Stimulated activated naive CD8-positive, alpha-beta T cell treated with anti-CD3 and anti-CD28 coated beads, Interleukin-15, Interleukin-2, amounts not matched to agents 100 U/mL and 50 U/mL, for 24 hours (primary cell): ENCODE measurements at places on chromosomes 3 and 15.

DNA sequence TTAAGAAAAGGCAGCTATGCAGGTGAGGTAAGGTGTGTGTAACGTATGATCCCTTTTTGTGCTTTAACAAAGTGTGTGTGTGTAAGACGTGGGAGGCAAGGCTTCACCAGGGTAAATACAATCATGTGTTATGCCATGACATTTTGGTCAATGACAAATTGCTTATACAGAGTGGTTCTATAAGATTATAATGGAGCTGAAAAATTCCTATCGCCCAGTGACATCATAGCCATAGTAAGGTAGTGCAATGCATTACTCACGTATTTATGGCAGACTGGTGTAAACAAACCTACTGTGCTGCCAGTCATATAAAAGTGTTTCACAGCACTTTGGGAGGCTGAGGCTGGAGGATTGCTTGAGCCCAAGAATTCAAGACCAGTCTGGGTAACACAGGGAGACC is 60.2 kb upstream of the LCTL start:
- no peak for DNase-seq

GRCh38 chr3:106120356-106120755 is 251.5 kb upstream of the CBLB start:
- DNase-seq = no peak

- no peak for DNase-seq
Observed at GRCh38 chr3:116591236-116591635, 118.3 kb upstream of the TUSC7 start.

GRCh38 chr15:38540510-38540909 is 24.1 kb downstream of the RASGRP1 start:
- no peak for DNase-seq

DNA sequence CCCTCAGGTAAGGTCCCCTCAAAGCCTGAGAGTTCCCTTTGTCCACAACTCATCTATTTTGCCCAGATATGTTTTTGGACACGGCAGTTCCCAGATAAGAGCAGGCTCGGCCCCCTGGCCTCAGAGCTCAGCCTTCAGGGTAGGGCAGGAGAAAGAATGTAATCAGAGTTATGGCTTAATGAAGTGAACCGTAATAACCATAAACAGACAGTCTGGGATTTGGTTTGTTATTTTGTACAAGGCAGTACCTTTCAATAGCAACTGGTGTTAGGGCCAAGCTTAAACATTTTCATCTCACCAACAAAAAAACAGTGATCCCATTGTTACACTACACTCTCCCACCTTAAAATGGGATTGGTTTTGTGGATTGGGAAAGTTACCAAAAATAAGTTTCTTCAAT is 12.2 kb upstream of the ALDH1A3 start:
- no peak for DNase-seq

- DNase-seq = no peak
Observed at GRCh38 chr15:67103432-67103831, 38.0 kb downstream of the SMAD3 start.

DNA sequence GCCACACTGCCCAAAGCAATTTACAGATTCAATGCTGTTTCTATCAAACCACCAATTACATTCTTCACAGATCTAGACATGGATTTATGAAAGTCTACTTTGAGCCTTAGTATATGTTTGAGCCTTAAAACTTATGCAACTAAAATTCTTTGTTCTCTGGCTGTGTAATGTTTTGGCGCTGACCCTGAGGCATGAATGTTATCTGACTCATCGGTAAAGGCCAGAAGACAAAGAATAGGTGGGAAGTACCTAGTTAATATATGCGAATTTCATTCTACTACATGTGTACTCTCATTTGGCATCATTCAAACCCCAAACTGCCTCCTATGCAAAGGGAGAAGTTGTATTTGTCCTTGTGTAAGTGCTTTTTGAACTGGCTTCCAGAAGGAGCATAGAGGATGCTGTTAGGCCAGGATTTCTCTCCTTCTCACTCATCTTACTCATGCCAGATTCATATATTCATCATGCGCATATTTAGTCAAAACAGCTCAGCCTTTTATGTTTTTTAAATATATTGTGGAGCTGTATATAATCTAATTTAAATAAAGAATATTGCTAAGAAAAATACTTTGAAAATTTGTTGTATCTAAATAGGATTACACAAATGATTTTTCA is 204.2 kb downstream of the NFKBIZ start:
- no peak for DNase-seq

- DNase-seq = no peak
Observed at GRCh38 chr15:52243697-52244555, 51.7 kb downstream of the MYO5C start.

GRCh38 chr15:44792715-44793114 is 56.4 kb downstream of the TRIM69 start:
- DNase-seq = no peak

DNA sequence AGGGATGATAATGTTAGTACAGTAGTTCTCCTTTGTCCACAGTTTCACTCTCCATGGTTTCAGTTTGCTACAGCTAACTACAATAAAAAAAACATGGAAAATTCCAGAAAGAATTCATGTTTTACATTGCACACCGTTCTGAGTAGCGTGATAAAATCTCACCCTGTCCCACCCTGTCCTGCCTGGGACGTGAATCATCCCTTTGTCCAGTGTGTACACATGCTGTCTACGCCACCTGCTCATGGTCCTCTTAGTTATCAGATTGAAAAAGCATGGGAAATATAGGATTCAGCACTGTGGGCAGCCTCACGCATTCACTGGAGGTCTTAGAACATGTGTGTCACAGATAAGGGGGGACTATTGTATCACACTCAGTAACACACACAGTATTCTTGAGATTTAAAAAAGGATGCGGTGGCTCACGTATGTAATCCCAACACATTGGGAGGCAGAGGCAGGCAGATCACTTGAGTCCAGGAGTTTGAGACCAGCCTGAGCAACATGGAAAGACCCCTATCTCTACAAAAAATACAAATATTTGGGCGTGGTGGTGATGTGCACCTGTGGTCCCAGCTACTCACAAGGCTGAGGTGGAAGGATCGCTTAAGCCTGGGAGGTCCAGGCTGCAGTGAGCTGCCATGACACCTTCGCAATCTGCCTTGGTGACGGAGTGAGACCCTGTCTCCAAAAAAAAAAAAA is 8.7 kb upstream of the FLNB start:
- DNase-seq = no peak

- DNase-seq = no peak
Observed at GRCh38 chr3:12629560-12629959, 34.4 kb downstream of the RAF1 start.

DNA sequence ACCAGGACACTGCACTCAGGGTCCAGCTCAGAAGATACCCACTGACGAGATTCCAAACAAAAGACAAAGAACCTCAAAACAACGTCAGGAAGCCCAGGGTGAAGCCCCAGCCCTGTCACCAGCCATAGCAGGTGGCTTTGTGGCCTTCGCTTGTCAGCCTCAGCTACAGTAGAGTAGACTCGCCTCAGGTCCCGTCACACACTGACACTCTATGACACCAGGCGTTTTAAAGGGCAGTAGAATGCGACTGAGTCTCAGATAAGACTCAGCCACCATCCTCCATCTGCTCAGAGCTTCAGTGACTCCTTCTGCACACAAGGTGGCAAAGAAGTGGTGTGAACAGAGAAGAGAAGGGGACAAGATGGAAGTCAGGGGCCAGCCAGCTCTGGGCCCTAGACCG is 12.8 kb downstream of the RBPMS2 start:
- no peak for DNase-seq

GRCh38 chr15:78915341-78916087 is 29.3 kb downstream of the CTSH start:
- no peak for DNase-seq

GRCh38 chr15:51936105-51936478 is 35.5 kb downstream of the LEO1 start:
- DNase-seq = no peak

DNA sequence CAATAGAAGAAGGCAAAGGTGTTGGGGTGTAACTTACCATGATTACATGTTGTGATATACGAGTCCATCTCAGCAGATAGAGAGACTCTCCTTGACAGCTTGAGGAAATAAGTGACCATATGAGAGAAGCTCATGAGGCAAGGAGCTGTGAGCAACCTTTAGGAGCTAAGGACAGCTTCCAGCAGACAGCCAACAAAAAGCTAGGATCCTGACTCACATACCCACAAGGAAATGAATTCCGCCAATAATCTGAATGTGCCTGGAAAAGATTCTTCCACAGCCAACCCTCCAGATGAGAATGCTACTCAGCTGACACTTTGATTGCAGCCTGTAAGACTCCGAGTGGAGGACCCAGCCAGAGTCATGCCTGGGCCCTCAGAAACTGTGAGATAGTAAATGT is 339.6 kb upstream of the TPRG1 start:
- no peak for DNase-seq

DNA sequence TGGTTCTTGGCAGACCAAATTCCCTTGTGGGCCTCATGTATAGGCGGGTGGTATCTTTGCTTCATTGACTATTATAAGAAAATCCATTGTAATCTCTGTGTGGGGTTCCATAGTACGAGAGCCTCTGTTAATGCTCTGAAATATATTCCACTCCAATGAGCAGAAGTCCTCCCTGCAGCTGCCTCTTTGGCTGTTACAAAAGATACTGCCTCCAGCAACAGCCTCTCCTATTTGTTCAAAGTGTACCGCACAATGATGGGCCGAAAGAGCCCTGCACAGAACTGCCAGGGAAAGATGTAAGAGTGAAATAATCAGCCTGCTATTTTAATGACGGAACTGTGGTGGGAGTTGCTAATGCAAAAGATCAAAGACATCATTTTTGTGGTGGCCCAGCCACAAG is 48.9 kb downstream of the GRK7 start:
- no peak for DNase-seq

GRCh38 chr3:150106740-150107428 is 136.2 kb upstream of the PFN2 start:
- DNase-seq = no peak

DNA sequence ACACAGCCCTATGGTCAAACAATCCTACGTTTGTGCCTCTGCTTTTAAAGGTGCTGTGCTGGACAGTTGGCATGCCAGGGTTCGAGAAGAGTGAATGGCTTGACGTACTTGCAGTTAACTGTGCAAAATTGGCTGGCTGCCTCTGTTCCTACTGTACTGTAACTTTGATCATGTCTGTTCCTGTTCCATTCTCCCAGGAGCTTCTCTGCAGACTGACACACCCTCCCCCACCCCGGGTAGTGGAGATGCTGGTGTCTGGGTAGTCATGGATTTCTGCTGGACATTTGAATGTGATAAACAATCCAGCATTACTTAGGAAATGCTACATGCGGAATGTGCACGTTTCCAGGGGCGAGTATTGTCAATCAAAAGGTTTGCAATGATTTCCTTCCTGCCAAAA is 6.5 kb upstream of the VILL start:
- no peak for DNase-seq

DNA sequence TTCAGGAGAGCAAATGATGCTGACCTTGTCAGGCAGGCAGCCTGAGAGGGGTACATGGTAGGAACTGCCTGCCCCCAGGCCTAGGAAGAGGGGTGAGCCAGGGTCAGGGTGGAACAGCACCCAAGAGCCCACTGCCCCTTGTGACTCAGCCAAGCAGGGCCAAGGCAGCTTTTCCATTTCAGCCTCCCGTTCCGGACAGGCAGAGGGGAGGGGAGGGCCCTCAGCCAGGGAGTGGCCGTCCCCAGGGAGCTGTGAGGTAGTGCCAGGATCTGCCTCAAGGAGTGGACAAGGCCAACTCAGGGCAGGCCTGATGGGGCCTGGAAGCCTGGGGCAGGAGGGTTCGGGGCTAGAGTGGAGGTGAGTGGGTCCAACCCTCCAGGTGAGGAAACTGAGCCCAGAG is 5.1 kb upstream of the ANKRD63 start:
- no peak for DNase-seq

- no peak for DNase-seq
Observed at GRCh38 chr3:64651303-64651702, 36.5 kb downstream of the ADAMTS9 start.

- no peak for DNase-seq
Observed at GRCh38 chr15:61811952-61812351, 248.3 kb downstream of the VPS13C start.

DNA sequence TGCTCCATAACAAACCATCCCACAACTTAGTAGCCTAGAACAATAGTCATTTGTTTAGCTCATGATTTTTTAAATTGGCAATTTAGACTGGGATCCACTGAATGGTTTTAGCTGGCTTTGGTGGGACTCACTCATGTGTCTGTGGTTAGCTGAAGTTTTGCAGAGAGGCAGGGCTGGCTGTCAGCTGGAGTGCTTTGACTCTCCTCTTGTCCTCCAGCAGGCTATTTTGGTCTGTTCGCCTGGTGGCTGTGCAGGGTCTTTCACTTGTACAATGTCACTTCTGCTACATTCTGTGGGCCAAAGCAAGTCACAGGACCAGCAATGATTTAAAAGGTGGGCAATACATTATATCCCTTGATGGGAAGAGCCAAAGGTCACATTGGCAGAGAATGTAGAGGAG is 1146.5 kb downstream of the ROBO2 start:
- no peak for DNase-seq

DNA sequence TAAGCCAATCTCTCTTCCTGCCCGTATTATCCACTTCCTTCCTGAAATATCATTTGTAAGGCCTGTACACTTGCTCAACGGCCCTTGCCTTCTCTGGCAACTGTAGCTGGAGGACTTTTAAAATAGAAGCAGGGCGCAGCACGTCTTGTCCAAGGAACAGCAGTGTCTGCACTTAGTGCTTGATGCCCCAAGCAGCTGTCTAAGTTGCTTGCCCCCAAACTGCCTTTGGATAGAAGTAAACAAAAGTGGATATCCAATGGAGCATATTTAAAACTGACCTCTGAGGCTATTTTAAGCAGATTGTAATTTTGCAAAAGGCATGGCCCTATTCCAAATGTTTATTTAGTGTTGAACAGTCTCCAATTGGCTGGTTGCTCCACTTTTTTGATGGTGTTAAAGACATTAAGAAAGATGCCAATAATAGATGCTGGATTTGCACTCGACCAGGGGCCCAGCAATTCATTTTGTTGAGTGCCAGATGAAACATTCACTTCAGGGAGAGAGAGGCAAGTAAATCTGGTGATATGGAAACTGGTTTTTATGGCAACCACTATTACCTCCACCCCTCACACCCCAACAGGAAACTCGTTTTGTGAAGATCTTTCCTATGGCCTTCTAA is 526.8 kb upstream of the TBL1XR1 start:
- DNase-seq = no peak

GRCh38 chr3:120831066-120831465 is 76.9 kb upstream of the STXBP5L start:
- DNase-seq = no peak

DNA sequence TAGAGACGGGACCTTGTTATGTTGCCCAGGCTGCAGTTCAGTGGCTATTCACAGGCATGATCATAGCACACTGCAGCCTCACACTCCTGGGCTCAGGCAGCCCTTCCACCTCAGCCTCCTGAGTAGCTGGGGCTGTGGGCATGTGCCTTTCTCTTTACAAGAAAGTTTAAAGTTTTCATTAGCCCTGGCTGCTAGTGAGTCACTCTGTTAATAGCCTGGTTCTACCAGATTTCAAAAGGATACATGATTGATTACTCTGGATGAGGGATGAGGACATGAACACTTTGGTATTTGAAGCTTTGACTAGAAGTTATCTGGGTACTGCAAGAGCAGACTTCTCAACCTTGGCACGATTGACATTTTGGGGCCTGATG is 95.1 kb downstream of the DHX36 start:
- DNase-seq = no peak

GRCh38 chr3:116033516-116033915 is 410.2 kb downstream of the GAP43 start:
- DNase-seq = no peak
